ENCODE measurements at places on chromosomes 6 and 20. TPM values are rescaled to one million over a fixed set of nuclear protein-coding genes. Genes with fewer than 3 reads are reported as not detected.

WASF1 gene
- polyA plus RNA-seq, result 1.2 TPM

ANKRD66 gene
- not detected for polyA plus RNA-seq

GMPR gene
- 0.60 TPM for polyA plus RNA-seq

UBE3D gene
- polyA plus RNA-seq, result 7.5 TPM

DNA sequence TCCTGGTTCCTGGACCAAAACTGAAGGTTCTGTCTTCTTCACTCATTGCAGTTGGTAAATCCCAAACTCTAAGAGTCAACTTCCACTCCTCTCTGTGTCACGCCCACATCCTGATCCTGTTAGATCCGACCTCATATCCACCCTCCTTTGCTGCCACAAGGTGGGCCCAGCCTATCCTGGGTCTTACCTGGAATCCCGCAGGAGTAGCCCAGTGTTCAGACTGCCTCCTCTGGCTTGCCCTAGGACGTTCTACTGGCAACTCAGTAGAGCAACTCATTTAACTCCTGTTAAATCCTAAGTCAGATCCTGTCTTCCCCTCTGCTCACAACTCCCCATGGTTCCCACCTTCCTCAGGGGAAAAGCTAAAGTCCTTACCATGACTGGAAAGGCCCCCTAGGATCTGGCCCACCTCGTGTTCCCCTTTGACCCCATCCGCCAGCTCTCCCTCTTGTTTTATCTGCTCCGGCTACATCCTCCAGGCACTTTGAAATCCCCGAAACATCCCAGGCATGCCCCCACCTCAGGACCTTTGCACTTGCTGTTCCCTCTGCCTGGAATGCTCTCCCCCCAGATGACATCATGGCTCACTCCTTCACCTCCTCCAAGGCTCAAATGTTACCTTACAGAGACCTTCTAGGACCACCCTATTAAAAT lies 43.9 kb downstream of the TFEB start:
- DNase-seq, result no peak
- no peaks in the 10 kb centered on the region for H3K36me3 ChIP-seq
- H3K27me3 ChIP-seq, result no peaks in the 10 kb centered on the region
- no peaks in the 10 kb centered on the region for H3K4me1 ChIP-seq

DNA sequence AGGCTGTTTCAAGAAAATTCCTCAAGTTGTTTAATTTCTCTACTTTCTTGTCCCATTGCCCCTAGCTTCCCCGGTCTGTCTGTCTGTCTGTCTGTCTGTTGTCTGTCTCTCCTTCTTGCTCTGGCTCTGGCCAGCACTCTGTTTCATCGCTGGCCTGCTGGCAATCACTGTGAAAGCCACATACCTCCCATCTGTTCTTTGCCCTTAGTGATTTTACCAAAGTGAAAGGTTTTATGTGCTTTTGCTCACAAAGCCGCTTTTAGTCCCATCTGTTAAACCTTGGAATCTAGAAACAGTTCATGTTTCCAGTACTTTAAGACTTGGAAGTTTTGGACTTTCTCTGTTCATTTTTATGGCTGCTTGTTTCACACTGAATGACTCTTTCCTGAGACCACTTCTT lies 87.8 kb upstream of the EXOC2 start:
- no peak overlapping the region for H3K4me3 ChIP-seq
- H3K4me1 ChIP-seq, result no peaks in the 10 kb centered on the region
- H3K27ac ChIP-seq, result no peak overlapping the region

- H3K4me3 ChIP-seq, result no peak overlapping the region
- no peaks in the 10 kb centered on the region for H3K27me3 ChIP-seq
- H3K4me1 ChIP-seq, result no peaks in the 10 kb centered on the region
- H3K27ac ChIP-seq, result no peak overlapping the region
Observed at GRCh38 chr6:163842467-163842866, 427.9 kb downstream of the QKI start.

Data from naive thymus-derived CD4-positive, alpha-beta T cell (primary cell).